ENCODE measurements at places on chromosomes 7 and 10.

DNA sequence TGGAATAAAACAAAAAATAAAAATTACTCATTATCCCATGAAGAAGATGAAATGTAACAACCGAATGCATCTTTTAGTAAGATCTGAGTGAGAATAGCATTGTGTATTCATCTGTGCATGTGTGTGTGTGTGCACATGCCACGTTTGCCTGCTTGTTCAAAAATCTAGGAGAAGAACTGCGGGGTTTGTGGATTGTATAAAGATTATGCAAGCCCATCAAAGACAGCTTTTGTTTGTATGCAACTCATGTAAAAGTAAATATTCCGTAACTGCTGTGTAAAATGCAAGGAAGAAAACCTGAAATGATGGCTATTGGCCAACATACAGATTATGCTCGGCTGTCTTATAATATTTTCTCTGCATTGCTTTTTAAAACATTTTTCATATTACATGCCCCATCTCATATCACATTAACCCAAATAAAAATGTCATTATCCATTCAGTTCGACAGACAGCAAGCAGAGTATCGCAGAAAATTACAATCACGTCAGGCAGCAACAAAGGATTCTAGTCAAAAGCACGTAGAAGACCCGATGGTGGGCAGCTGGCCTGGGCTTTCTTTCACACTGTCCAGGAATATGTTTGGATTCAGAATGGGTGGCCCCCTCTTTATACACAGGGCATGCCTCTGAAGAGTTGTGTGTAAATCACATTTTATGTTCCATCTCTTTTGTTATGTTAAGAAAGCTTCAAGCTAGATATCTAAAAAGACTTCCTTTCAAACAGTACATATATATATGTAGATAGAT lies 114.0 kb downstream of the PARP12 start:
- DNase-seq, result no peak

DNA sequence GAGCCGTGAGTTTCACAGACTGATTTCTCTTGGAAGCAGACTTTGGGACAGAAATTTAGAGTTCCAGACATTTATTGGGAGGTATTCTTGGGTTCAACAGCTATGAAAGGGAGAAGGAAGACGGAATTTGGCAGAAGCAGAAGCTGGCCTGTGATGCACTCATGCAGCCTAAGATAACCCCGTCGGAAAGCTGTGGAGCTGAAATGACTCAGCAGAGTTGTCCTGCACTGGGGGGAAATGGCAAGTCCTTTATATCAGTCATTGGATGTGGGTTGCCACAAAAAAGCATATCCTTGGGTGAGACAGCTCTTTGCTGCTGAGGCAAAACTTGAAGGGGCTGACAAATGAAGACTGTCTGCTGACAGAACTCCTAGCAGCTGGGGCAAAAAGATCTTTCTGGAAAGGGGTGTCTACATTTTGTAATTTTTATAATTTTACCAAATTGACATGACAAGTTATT lies 11.5 kb upstream of the MICU1 start:
- no peak for DNase-seq

DNA sequence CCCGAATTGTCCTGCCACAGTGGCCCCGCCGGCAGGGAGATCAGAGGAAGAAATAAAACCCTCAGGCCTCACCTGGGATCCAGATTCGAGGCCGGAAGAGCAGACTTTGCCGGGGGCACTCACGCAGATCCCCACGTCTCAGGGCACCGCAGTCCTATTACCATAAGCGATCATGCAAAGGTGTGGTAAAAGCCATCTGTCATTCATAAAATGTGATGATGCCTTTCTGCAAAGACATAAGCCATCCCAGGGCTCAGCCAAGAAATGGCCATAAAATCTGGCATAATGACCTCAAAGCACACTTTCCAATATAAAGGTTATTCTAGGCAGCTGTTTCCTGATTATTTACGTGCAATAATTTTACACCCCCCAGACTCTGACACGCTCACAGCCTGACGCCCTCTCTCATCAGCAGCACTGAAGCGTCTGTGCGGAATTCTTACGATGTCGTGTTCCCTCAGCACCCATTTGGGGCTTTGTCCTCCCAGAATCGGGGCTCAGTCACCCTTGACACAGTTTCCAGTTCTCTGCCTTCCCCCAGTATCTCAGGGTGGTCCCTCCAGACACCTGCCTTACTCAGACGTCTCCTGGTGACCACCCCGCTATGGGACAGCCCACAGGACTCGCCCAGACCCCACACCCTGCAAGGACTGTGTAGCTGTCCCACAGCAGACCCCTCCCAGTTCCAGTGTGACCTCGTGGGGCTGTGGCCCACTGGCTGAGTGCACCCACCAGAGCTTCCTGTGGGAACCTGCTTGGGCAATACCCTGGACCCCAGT lies 74.3 kb upstream of the FAM20C start:
- no peak for DNase-seq

- DNase-seq, result no peak
These were observed 680.2 kb downstream of the CCSER2 start for GRCh38 chr10:85008488-85009184.

- DNase-seq, result no peak
These were observed 126.1 kb downstream of the SVIL start for GRCh38 chr10:29508554-29509244.

- DNase-seq, result no peak
These were observed 173.2 kb downstream of the SEMA3A start for GRCh38 chr7:84021292-84021908.

- DNase-seq, result no peak
These were observed 73.7 kb downstream of the TYW1B start for GRCh38 chr7:72754312-72754711.

- DNase-seq, result no peak
These were observed 5.0 kb upstream of the SEC31B start for GRCh38 chr10:100524638-100525037.

DNA sequence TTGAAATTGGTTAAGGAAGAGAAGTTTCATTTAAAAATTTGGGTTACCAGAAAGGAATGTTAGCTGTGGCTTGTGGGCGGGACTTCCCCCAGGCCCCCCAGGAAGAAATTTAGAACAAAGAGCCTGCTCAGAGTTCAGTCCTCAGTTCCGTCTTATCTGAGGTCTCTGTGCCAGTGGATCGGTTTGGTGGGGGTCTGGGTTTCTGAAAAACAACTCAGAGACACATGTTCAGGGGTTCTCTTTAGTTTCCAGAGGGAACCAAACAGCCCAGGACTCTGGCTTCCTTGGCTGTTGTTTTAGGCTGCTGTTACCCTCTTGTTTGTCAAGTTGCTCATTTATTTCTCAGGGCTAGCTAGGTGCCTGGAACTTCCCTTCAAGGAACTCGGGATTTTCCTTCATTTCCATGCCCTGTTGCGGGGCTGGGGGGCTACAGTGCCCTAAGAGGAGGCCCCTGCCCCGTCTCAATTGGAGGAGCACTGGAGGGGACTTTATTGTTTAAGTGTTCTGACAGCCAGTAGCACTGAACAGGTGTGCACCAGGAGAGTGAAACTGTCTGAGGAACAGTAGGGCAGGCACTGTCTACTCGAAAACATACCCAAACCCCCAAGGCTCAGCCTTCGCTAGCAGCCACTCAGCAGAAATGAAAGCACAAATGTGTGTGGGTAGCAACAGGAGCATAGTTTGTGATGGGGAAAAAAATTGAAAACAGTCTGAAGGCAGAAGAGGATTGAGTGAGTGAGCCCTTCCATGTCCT lies 59.9 kb downstream of the ALOX5 start:
- no peak for DNase-seq

DNA sequence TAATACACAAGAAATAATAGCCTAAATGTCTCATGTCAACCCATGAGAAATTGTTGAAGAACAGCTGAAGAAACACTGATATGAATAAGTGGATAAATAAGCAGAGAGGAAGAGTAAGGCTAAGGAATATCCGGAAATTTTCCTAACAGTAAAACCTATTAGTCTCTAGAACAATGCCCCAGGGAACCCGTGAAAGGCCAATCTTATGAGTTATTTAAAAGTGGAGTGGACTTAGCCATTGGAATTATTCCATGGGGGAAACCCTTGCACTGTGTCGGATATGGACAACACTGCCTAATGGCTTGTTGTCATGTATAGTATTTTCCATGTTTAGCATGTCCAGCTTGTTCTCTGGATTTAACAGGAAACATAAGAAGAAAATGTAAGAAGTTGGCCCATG lies 217.2 kb upstream of the PLXNA4 start:
- DNase-seq, result no peak

GRCh38 chr7:92973293-92973731 lies 136.9 kb upstream of the CDK6 start:
- no peak for DNase-seq

GRCh38 chr7:80804589-80804988 lies 114.3 kb downstream of the SEMA3C start:
- no peak for DNase-seq

DNA sequence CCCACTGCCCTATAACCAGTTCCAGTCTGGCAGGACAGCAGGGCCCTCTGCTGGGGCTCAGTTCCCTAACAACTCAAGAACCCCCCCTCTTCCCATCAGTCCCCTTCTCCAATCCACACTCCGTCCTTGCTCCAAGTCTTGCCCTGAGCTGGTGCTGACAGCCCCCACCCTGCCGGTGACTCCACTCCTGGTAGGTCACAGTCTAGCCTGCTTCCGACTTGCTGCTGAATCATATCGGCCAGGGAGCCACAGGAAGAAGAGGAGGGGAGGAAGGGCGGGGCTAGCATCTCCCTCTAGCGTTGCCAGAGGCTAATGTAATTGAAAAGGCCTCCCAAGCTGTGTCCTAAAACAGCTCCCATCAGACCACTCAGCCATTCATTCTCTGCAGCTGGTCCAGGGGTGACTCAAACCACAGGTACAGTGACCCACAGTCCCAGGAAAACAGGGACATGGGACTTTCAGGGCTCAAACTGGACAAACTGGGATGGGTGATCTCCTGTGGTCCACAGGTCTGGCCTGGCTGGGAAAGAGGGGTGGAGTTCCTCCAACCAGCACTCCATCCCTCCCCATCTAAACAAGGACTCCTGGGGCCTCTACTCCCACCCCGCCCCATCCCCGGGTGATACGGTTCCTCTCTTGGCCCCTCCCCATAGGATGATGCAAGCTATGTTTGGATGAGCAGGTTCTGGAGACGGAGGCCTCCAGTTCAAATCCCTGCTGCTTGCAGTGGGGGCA lies 158.8 kb downstream of the SH3PXD2A start:
- DNase-seq, result peak; percentile 59

DNA sequence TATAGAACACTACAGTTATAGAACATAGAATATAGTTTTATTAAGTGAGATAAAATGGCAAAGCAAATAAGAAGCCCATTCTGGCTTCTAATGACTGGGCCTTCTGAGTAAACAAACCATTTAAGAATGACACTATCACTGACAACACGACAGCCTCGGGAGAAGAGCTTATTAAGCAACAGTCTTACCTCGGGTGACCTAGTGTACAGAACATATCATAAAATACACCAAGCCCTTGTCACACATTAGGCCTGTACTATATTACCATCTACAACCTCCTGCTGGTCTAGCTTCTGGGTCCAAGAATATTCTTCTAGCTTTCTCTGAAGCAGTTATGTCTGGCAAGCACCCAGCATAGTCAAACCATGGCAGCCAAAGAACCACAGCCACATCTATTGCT lies 32.0 kb downstream of the CCDC186 start:
- no peak for DNase-seq

DNA sequence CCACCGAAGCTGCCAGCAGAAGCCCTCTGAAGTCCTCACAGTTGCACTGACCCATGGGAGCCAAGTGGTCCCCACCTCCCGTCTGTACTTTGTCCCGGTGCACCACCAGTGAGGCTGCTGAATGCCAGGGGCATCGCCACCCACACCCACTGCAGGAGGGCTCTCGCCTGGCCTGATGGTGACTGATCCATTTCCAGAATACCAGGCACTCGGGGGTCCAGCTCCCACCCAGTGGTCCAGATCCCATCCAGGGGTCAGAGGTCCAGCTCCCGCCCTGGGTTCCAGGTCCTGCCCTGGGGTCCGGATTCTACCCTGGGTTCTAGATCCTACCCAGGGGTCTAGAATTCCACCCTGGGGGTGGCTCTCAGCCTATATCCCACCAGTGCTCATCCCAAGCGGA lies 9.1 kb upstream of the JAKMIP3 start:
- DNase-seq, result no peak

- DNase-seq, result no peak
These were observed 30.3 kb downstream of the TFPI2 start for GRCh38 chr7:93860261-93860660.

GRCh38 chr10:113867904-113868303 lies 13.4 kb downstream of the NHLRC2 start:
- DNase-seq, result no peak

- no peak for DNase-seq
These were observed 90.0 kb downstream of the GSAP start for GRCh38 chr7:77326131-77326530.

- DNase-seq, result no peak
These were observed 171.9 kb downstream of the ARID5B start for GRCh38 chr10:62073429-62073828.

- no peak for DNase-seq
These were observed 2.6 kb downstream of the ANKRD2 start for GRCh38 chr10:97575127-97575668.

GRCh38 chr10:132111871-132112341 lies 46.2 kb downstream of the JAKMIP3 start:
- no peak for DNase-seq

DNA sequence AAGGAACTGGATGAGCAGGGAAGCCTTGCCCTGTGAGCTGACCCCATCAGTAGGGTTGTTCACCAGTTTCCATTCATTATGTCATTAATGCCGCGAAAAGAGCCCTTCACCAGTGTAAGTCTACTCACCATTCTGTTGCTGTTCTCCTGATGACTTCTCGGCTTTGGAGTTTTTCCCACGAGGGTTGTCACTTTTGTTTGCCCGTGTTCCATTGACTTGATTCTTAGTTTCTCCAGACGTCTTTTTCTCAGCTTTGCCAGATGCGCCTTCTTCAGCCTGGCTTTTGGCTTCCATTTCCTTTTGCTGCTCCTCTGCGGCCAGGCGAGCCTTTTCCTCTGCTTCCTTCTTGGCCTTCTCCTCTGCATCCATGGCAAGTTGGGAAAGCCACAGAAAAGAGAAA lies 128.8 kb downstream of the PPP1R17 start:
- no peak for DNase-seq

DNA sequence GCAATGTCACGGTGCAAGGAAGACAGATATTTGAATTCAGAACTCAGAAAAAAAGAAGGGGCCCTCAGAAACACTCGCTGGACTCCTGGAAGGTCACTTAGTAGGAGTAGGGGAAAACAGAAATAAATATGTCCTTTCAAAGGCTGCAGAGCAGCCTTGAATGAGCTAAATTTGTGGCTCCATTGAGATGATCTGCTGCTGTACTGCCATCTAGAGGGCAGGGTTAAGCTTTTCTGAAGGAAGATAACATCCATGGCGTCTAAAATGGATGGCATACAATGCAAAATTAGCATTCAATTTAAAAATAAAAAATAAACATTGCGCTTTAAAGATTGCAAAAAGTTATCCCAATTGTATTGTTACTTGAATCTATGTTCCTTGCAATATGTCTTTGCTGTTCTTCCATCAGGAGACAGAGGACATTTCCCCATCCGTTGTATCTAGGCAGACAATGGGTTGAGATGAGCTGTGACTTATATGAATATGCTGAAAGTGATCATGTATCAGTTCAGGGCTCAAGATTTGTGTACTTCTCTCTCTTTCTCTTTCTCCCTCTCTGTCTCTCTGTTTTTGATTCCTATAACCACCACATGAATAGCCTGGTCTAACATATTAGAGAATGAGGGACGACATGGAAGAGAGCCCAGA lies 642.2 kb downstream of the SH2D4B start:
- no peak for DNase-seq

GRCh38 chr10:97380516-97380915 lies 20.6 kb downstream of the RRP12 start:
- no peak for DNase-seq

All from HFF-Myc (cell line).